Kidney capillary endothelial cell (primary cell): ENCODE measurements at places on chromosomes 7 and 10.

- no peak for DNase-seq
Measured at GRCh38 chr10:52897162-52897561, 124.6 kb upstream of the MBL2 start.

DNA sequence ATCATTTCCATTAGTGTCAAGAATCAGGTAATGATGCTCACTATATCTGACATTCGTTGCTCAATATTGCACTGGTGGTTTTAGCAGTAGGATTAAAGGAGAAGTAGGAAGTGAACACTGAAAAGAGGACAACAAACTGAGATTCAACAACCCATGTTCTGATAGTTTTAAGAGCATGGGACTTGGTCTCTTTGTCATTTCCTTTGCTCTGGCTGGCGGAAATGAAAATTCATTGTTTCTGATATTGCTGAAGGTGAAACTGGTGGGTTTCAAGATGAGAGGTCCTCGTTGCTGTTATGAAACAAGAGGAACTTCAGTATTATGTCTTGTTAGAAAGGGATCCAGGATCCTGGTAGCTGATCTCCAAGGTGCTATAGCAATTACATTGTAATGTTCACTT, 129.0 kb downstream of the DNAH11 start:
- DNase-seq = no peak

GRCh38 chr10:43069211-43069515, 7.7 kb upstream of the RET start:
- DNase-seq = no peak

GRCh38 chr10:67837541-67838314, at the start of gene DNAJC12:
DNAJC12 (minus strand) TSS chr10:67838188; CDS start chr10:67838011, 177 bp downstream.
- DNase-seq = peak; percentile 46

- DNase-seq = no peak
Measured at GRCh38 chr10:102988404-102989314, 70.6 kb downstream of the CNNM2 start.

DNA sequence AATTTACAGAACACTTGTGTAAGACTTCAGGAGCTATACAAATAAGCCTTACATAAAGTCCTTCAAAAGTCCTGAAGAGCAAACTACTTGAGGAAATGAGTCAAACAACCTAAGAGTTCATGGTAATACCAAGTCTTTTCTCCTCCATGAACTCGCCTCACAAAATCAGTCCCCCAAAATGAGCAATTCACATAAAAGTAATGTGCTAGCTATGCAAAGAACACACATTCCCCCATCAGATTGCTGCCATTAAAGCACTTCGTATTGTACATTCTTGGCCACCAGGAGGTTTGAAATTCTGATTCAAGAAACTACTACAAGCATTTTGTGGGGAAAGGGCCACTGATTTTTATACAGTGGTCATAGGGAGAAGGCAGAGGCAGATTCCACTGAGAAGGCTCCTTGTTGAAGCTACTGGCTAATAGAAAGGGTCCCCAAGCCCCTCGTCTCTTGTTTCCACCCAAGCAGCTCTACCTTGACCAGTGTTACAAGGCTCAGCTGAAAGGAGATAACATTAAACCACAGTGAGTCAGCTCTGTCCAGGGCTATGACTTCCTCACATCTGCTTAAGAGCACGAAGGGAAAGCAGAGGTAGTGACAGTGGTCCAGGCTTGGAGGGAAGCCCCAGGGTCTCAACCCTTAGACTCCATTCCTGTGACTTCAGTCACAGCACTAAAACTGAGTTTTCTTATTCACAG, 115.2 kb upstream of the CDK1 start:
- DNase-seq = no peak

- no peak for DNase-seq
Measured at GRCh38 chr7:32066441-32066840, 3.8 kb downstream of the PDE1C start.

DNA sequence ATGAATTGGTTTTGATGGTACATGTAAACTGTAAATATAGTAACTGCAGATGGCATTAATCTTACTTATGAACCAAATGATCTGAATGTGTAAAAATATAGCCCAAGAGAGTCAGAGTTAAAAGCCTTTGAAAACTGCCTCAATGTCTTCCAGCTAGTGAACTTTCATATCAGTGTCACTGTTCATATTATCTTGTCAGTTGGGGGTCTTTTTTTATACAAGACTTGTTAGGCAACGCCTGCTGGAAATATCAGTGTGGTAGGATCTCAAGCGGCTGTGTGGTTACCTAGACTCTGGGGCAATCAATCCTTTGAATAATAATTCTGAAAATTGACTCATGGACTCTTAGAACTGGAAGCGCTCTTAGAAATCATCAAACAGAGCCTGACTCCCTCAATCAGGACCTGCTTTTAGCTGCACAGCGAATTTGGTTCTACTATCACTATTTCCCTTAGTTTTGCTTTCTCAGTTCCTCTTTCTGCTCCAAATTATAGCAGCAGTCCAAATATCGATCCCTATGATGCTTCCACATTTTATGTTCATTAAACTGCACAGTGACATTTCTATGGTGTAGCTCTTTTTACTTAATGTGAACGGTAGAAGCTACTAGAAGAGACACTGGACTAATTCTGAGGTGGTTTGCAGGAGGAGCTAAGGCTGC, 100.1 kb upstream of the COL1A2 start:
- no peak for DNase-seq

DNA sequence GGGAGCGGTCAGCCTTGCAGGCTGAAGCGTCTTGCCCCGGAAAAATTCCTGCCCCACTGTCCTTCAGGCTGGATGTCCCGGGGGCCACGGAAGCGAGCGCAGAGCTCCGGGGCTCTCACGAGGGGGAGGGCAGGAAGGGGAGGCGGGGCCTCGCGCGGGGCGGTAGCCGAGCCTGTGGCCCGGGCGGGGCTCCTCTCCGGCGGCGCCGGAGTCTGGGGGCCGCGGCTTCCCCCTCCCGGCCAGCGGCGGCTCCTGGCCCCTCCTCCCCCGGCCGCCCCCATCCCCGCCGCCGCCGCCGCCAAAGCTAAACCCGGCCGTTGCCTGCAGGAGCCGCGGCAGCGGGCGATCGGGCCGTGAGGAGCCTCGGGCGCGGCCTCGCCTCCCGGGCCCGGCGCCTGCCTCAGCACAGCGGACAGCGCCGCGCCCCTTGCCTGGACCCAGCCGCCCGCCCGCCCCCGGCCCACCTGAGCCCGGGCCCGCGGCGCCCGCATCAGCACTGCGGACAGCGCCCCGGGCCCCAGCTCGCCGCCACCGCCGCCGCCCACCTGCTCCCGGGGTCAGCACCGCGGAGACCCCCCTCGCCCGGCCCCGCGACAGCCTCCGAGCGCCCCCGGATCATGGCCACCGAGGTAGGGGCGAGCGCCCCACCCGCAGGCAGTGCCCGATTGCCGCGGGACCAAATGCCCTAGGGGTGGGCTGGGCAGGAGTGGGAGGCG, at the start of gene GOLGA7B:
Gene GOLGA7B, plus strand, starts transcription at position 157 of the 716 bp plus-strand sequence. Its CDS starts 461 bp downstream, at position 618.
- no peak for DNase-seq

GRCh38 chr10:59361663-59362143, 646 bp downstream of the FAM13C start:
- DNase-seq = peak; percentile 51

DNA sequence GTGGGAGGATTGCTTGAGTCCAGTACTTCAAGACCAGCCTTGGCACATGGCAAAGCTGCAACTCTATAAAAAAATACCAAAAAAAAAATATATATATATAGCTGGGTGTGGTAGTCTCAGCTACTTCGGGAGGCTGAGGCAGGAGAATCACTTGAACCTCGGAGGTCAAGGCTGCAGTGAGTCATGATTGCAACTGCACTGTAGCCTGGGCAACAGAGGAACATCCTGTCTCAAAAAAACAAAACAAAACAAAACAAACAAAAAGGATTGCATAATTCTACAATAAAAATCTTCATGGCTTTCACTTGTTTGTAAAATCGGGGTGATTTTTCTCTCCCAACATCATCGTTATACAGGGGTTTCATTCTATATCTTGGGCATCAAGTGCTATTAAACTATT, 35.1 kb downstream of the GUSB start:
- peak; percentile 11 for DNase-seq

GRCh38 chr7:82017334-82017943, 247.6 kb upstream of the HGF start:
- peak; percentile 35 for DNase-seq

- DNase-seq = no peak
Measured at GRCh38 chr7:24500599-24500998, 72.7 kb upstream of the PALS2 start.

DNA sequence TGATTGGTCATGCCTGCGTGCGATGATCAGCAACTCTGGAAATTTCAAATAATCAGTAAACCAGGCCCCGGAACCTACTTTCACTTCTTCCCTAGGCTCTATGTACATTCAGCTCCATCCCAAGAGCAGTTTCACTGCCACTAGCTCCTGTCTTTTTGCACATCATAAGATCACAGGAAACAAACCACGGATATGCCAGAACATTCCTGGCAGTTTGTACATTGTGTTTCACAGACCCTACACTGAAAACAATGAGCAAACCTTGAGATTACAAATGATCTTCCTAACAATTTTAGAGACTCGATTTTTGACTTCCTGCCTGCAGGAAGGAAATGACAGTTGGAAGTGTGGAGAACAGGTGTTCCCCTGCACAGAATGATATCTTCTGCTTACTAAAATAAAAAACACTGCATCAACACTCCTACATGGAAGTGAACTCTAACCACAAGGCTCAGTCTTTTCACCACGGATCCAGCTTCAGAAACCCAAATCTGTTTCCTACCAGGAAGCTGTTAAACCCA, 7.6 kb upstream of the TMEM236 start:
- peak; percentile 47 for DNase-seq

GRCh38 chr7:85343484-85343883, 156.6 kb upstream of the SEMA3D start:
- no peak for DNase-seq

DNA sequence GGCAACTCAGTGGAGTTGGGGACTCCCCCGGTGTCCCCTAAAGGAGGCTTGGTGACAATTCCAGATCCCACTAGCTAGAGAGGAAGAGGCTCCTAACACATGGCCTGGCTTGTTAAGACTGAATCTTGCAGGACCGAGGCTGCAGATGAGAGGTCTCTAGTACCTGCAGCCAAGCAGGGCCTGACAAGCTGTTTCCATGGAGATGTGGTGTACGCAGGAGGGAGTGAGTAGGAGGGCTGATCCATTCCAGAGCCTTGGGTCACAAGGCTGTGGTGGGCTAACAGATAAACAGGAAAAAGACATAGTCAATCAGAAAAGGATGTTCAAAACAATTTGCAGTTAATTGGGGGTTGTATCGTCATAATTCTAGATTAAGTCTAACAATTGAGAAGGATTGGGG, 77.3 kb upstream of the MKLN1 start:
- DNase-seq = no peak

GRCh38 chr7:116897661-116898060, 35.3 kb downstream of the CAPZA2 start:
- no peak for DNase-seq

DNA sequence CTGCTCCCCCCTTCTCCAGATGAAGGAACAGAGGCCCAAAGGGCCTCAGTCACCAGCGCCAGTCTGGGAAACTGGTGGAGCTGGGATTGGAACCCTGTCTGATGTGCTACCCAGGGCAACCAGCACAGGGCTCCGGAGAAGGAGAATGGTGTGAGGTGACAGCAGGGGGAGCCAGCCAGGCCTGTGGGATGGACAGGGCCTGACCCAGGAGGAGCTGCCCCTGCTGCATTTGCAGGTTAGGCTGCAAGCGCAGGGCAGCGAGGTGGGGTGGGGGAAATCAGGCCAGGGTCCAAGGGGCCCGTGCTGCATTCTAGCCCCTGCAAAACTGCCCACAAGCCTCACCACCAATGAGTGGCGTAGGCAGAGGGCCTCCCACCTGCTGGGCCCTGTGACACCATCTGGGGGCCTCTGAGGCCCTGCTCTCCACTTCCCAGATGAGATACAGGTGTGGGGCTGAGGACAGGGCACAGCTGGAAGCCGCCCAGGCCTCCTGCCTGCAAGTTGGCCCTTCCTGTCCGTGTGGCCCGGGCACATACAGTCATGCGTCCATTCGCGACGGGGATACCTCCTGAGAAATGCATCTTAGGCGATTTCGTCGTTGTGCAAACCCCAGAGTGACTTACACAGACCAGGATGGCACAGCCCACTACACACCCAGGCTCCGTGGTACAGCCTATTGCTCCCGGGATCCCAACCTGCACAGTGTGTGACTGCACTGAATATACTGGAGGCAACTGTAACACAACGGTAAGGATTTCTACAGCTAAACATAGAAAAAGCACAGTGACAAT, 45.3 kb downstream of the RASGEF1A start:
- no peak for DNase-seq

DNA sequence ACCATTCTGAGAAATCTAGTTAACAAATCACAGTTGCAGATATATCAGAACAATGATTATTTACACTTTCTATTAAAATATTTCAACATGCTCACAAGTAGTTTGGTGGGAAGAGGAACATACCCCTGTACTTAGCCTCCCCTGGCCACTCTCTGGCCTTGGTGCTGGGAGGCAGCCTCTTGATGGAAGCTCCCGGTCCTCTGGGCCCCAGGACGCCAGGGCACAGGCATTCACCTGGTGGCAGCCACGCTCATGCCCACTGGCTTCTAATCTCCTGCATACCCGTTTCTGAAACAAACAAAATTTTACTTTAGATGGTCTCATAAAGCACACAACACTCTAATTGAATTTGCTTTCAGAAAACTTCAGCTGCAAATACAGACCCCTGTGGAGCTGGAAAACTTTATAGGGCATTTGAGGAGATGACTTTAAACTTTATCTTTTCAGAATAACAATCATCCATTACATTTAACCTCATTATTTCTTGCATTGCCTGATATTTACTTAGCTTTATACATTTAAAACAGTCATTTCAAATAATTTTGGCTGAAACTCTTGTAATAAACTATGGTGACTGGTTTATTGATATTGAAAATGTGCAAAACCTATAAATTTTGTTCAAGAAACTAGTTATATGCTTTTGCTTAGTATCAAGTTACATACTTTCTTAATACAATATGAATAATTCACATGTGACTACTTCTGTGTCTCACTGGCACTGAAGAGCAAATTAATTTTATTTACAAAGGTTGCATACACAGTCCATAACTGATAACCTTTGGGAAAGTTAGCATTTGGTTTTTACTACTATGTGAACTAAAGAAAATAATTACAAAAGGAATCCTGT, 30.8 kb downstream of the C10orf143 start:
- no peak for DNase-seq

- no peak for DNase-seq
Measured at GRCh38 chr7:129295015-129295423, 70.2 kb downstream of the AHCYL2 start.

DNA sequence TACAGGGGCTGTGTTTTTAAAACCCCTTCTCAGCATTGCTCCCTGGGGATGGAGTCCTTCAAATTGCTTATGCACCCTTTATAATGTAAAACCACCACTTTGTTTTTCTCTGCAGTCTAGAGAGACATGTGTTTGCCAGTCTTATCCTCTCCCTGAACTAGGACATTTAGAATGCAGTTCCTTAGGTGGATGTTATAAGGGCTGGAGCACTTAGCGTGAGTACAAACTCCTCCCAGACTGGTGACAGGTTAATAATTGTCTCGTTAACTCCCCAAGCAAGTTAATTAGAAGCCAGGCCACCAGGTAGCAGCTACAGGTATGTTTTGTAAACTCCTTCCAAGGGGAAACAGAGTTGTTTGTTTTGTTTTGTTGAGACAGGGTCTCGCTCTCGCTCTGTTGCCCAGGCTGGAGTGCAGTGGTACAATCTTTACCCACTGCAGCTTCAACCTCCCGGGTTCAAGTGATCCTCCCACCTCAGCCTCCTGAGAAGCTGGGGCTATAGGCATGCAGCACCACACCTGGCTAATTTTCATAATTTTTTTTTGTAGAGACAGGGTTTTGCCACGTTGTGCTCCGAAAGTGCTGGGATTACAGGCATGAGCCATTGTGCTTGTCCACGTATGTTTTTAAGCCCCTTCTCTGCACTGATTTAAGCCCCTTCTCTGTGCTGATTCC, 100.2 kb downstream of the FAM107B start:
- DNase-seq = no peak
